ENCODE measurements at places on chromosomes 13 and 19. TPM values are rescaled to one million over a fixed set of nuclear protein-coding genes. Genes with fewer than 3 reads are reported as not detected.

DNA sequence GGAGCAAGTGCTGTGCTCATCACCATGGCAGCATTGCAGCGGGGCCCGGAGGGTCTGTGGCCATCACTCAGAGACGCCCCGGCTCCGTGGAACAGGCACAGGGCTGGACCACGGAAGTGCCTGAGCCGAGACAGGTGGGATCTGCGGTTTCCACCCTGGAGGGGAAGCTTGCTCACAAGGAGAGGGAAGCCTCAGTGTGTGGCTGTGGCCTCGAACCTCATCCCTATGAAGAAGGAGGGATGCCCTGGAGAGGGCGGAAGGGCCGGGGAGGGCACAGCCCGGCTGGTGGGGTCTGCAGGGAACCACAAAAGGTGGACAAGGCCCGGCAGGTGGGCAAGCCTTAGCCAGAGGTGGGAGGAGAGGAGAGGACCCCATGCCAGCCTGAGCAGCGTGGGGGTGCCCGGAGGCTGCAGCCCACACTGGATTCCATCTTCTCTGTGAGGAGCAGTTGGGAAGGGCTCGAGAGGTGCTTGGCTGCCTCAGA lies 30.4 kb upstream of the TMEM255B start:
- no peak for DNase-seq

GRCh38 chr19:56423276-56423984 lies 19.3 kb downstream of the ZNF583 start:
- DNase-seq = no peak

DNA sequence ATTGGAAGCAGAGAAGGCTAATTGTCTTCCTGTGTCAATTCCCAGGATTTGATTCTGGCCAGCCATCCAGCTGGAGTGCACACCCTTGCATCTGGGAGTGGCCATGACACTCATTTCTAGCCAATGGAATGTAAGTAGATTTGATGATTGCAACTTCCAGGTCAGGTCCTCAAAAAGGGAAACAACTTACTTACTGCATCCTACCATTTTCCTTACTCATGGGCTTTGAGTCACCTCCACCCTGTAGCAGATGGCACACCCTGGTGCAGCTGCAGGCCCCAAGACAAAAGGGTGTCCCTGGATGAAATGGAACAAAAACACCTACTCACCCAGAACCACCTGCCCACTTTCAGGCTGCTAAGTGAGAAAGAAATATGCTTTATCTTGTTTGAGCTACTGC lies 27.3 kb upstream of the MPHOSPH8 start:
- no peak for DNase-seq

Gene THSD8
- not detected for total RNA-seq

Gene RAP2A
- 26.8 TPM for total RNA-seq

Gene DCAF15
- 9.8 TPM for total RNA-seq
